ENCODE measurements at places on chromosomes 11 and 22. TPM values are rescaled to one million over a fixed set of nuclear protein-coding genes. Genes with fewer than 3 reads are reported as not detected.

Gene IRAG1
- total RNA-seq = 3.7 TPM

Gene DLG2
- total RNA-seq = 2.8 TPM

Gene OR52J3
- total RNA-seq = not detected

Gene C11orf86
- not detected for total RNA-seq

Gene KCNQ1
- total RNA-seq = not detected

Gene OR4P4
- total RNA-seq = not detected

Gene EIF1AD
- 42.7 TPM for total RNA-seq

Gene BAIAP2L2
- 0.54 TPM for total RNA-seq

Gene OR51E2
- total RNA-seq = 0.38 TPM

Gene DCDC1
- total RNA-seq = 1.0 TPM

Gene SF1
- 215 TPM for total RNA-seq

Gene NELL1
- total RNA-seq = not detected

Gene OR51B4
- not detected for total RNA-seq

Gene OR8G5
- total RNA-seq = not detected

Gene MRPL11
- 30.0 TPM for total RNA-seq

DNA sequence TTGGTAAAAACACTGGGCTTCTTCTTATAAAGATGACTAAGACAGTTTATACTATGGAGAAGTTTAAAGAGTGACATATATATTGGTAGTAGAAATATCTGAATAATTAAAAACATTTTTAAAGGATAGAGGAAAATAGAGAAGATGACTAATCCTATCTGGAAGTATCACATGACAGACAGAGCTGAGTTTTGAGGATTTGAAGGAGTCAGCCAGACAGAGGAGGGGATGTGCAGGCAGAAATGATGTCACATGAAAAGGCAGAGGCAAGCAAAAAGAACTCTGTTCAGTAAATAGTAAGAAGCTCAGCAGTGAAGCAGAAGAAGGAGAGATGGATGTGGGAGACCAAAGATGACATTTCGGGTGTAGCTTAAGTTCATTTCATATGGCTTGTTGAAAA is 1.6 kb downstream of the OR10A2 start:
- no peak overlapping the region for H3K27ac ChIP-seq
- no peaks in the 10 kb centered on the region for H3K27me3 ChIP-seq
- H3K4me3 ChIP-seq = no peak overlapping the region
- no peak for DNase-seq

DNA sequence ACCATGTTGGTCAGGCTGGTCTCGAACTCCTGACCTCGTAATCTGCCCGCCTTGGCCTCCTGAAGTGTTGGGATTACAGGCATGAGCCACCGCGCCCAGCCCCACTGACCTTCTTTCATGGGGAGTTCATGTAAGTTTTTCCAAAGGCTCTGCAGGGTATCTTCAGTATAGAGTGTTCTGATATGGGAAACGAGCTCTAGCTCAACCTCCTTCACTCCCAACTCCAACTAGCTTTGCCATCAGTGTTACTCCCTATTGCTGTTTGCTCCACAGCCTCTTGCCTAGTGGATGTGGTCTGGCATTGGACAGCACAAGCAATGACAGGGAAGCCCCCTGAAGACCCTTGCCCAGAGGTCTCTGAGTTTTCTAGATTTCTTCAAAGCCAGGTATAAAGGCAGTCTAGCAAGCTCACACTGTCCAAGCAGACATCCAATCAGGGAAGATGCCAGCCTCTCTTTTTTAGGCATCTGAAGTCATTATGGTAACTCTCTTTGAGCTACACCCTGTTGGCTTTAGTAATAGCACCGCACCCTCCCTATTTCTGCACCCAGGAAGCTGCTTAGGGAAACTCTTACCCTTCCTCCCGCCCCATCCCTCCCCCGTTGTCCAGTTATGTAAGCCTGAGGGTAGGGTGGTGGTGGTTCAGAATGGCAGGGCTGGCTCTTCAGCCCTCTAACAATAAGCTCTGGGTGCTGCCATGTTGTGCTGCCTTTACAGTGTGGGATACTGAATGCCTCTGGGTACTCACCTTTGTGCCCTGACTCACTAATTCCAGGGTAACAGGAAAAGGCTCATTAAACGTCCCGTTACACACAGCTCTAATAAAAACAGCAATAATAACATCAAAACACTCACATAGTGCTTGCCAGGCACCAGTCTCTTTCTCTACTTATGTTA is 41.4 kb upstream of the CLDN5 start:
- no peaks in the 10 kb centered on the region for H3K36me3 ChIP-seq
- peaks cover 4% of the 10 kb centered on the region for H3K27me3 ChIP-seq
- DNase-seq = no peak
- H3K27ac ChIP-seq = no peak overlapping the region
- no peak overlapping the region for H3K4me3 ChIP-seq

DNA sequence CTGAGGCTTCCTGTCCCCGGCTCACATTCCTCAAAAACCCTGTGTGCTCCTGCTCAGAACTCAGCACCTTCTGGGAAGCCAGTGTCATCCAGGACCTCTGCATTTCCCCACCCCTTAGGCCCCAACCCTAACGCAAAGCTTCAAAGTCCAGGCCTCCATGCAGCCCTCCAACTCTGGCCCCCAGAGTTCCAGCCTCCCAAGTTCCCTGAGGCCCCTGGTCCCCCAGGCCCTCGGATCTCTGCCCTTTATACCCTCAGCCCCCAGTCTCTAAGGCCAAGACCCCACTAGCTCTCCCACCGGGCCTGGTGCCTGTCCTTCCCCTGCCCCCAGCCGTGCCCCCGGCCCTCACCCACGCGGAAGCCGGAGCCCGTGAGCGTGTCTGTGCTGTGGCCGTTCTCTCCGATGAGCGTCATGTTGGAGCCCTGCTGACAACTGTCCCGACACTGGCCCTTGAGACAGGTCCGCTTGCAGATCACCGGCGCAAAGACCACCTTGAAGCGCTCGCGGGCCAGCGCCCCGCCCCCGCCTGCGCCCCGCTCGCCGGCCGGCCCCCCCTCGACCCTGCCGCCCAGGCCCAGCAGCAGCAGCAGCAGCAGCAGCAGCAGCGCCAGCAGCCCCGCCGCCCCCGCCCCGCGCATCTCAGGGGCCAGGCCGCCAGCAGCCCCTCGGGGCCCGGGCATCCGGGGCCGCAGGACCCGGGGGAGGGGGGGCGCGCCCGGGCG is 718 bp downstream of the LTBP3 start:
- H3K27me3 ChIP-seq = no peaks in the 10 kb centered on the region
- no peak for DNase-seq
- H3K4me1 ChIP-seq = peaks cover 67% of the 10 kb centered on the region

DNA sequence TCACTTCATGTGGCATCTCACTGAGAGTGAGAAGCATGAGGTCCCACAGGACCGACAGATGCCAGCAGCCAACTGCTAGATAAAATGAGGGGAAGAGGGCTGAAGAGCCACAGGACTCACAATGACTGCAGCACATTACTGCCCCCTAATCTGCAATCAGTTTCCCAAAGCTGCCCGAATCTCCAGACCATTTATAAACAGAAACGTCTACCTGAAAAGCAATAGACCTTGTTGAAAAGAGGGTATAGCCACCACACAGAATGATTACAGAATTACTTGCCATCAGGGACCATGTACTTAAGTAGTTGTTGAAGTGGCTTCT is 12.4 kb upstream of the TEF start:
- H3K27me3 ChIP-seq = no peaks in the 10 kb centered on the region
- H3K4me3 ChIP-seq = no peak overlapping the region
- no peak overlapping the region for H3K27ac ChIP-seq
- H3K4me1 ChIP-seq = peaks cover 14% of the 10 kb centered on the region
- no peaks in the 10 kb centered on the region for H3K36me3 ChIP-seq
- no peak for DNase-seq

- no peak overlapping the region for H3K27ac ChIP-seq
- peaks cover 5% of the 10 kb centered on the region for H3K36me3 ChIP-seq
- no peaks in the 10 kb centered on the region for H3K27me3 ChIP-seq
Measured at GRCh38 chr22:19970479-19971275, 29.1 kb upstream of the TXNRD2 start.

DNA sequence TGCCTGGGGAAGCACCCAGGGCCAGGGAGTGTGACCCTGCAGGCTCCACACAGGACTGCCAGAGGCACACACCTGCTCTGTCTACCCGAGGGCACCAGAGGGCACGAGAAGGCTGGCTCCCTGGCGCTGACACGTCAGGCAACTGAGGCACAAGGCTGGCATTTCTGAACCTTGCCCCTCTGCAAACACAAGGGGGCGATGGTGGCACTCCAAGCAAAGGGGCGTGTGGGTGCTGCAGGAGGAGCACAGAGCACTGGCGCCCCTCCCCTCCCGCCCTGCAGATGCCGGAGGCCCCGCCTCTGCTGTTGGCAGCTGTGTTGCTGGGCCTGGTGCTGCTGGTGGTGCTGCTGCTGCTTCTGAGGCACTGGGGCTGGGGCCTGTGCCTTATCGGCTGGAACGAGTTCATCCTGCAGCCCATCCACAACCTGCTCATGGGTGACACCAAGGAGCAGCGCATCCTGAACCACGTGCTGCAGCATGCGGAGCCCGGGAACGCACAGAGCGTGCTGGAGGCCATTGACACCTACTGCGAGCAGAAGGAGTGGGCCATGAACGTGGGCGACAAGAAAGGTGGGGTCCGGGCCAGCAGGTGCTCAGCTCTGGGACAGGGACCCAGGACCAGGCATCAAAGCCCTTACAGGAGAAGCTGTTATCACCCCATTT is 20.8 kb upstream of the TXNRD2 start:
- H3K27me3 ChIP-seq = no peaks in the 10 kb centered on the region
- H3K27ac ChIP-seq = peak overlapping the region; percentile 30
- peaks cover 27% of the 10 kb centered on the region for H3K4me1 ChIP-seq
- peak; percentile 59 for DNase-seq

GRCh38 chr11:16217631-16218030 is 138.7 kb downstream of the SOX6 start:
- H3K4me1 ChIP-seq = no peaks in the 10 kb centered on the region
- H3K27ac ChIP-seq = no peak overlapping the region
- H3K4me3 ChIP-seq = no peak overlapping the region

- H3K27me3 ChIP-seq = no peaks in the 10 kb centered on the region
- no peak overlapping the region for H3K27ac ChIP-seq
- no peaks in the 10 kb centered on the region for H3K4me1 ChIP-seq
- no peaks in the 10 kb centered on the region for H3K36me3 ChIP-seq
- no peak overlapping the region for H3K4me3 ChIP-seq
Measured at GRCh38 chr11:132692891-132693290, 839.4 kb downstream of the OPCML start.

- no peak for DNase-seq
- no peak overlapping the region for H3K27ac ChIP-seq
- H3K36me3 ChIP-seq = no peaks in the 10 kb centered on the region
- no peaks in the 10 kb centered on the region for H3K4me1 ChIP-seq
- H3K4me3 ChIP-seq = no peak overlapping the region
Measured at GRCh38 chr11:116638463-116638862, 134.3 kb downstream of the BUD13 start.

DNA sequence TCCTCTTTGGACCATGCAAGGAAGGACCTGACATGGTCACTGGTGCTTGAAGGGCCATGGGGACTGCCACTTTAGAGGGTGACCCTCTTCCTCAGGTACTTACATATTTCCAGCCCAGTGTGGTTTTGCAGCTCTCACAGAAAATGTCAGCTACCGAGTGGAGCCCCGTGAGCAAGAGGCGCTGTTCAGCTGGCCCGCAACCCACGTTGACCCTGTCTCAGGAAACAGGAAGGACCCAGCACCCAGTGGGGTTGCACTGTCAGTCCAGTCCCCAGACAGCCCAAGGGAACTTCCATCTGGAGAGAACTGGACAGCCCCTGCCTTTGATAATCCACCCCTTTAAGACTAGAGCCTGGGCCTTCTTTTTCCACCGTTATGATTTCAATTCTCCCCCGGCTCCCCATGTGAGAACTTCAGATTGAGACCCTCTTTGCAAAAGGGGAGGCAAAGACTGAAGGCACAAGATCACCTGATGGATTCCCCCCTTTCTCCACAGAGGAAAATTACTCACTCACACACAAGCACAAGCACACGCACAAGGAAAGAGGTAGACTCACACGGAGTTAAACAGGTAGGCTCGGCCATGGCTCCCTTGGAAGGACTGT is 3.4 kb downstream of the YPEL4 start:
- H3K27me3 ChIP-seq = peaks cover 38% of the 10 kb centered on the region
- H3K4me3 ChIP-seq = no peak overlapping the region
- H3K27ac ChIP-seq = no peak overlapping the region
- H3K4me1 ChIP-seq = peaks cover 31% of the 10 kb centered on the region
- H3K36me3 ChIP-seq = no peaks in the 10 kb centered on the region

- H3K27me3 ChIP-seq = peaks cover 4% of the 10 kb centered on the region
- H3K36me3 ChIP-seq = no peaks in the 10 kb centered on the region
- no peak for DNase-seq
- no peak overlapping the region for H3K27ac ChIP-seq
- H3K4me1 ChIP-seq = no peaks in the 10 kb centered on the region
Measured at GRCh38 chr11:11105361-11105760, 247.5 kb upstream of the ZBED5 start.

DNA sequence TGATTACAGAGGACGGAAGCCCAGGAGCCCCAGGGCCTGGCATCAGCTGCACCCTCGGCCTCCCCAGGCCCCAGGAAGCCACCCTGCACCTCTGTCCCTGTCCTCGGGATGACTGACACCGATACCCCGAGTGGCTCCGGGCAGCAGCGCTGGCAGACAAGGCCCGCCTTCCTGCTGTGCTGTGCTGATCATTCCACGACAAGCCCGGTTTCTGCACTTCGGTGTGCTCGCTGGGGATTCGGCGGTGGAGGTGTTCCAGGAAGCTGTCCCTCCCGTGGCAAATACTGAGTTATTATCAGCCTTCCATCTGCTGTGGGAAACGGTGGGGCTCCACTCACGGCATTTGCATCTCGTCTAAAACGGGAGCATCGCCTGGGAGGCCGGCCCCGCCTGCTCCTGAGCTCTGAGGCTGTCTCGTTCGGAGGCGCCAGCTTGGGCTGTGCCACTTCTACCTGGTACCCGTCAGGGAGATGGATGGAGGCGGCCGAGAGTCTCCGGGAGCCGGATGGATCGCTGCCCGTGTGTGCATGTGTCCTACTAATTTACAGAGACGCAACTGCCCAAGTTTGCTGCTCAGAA is 506.1 kb downstream of the BRD1 start:
- H3K27ac ChIP-seq = no peak overlapping the region
- no peak for DNase-seq
- no peaks in the 10 kb centered on the region for H3K27me3 ChIP-seq
- H3K4me3 ChIP-seq = no peak overlapping the region

- H3K27ac ChIP-seq = peak overlapping the region; percentile 64
- DNase-seq = no peak
- peaks cover 10% of the 10 kb centered on the region for H3K27me3 ChIP-seq
- H3K4me3 ChIP-seq = peak overlapping the region; percentile 76
- H3K36me3 ChIP-seq = peaks cover 33% of the 10 kb centered on the region
Measured at GRCh38 chr11:57335023-57335342, 709 bp downstream of the SSRP1 start.

- no peak for DNase-seq
- H3K4me1 ChIP-seq = no peaks in the 10 kb centered on the region
- H3K27me3 ChIP-seq = no peaks in the 10 kb centered on the region
- H3K4me3 ChIP-seq = no peak overlapping the region
- H3K36me3 ChIP-seq = no peaks in the 10 kb centered on the region
Measured at GRCh38 chr22:24601217-24602104, 1.5 kb upstream of the GGT1 start.
